ENCODE measurements at places on chromosomes 3 and 15. TPM values are rescaled to one million over a fixed set of nuclear protein-coding genes. Genes with fewer than 3 reads are reported as not detected.
A peak's percentile ranks its signal among the peaks of the same experiment; 100 is the strongest.

The GOLGA6A gene
- total RNA-seq: not detected

DNA sequence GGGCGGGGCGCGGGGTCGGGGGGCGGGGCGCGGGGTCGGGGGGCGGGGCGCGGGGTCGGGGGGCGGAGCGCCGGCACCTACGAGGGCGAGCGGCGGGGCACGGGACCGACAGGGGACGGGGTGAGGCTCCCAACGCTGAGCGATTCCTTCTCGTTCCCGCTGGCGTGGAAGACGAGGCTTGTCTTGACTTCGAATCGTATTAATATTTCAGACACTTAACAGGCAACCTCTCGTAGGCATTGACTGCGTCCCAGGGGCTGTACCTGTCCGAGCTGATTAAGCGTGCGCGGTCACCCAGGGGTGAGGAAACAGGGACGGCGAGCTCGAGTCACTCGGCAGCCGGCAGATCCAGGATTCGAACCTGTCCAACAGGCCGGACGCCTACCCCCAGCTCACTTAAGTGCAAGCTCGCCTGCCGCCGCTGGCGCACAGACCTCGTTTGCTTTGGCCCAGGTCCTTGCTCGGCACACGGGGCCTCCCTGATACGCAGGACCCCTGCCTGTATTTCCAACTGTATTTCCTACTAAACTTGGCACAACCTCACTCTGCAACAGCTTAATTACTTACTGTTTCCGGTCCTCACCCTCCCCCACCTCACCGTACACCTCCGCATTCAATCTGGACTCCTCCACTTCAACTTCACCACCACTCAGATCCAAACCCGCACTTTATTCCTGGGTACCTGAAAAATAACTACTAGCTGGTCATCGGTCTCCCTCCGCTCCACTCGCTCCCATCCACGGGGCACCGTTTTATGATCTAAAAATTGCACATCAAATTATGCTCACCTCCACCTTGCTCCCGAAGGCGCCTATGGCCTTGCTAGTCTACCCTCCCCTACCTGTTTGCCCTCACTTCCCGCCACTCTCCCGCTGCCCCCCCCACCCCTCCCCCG, 722 bp upstream of the ZXDC start:
- DNase-seq: peak; percentile 50

The HRG gene
- not detected for total RNA-seq

DNA sequence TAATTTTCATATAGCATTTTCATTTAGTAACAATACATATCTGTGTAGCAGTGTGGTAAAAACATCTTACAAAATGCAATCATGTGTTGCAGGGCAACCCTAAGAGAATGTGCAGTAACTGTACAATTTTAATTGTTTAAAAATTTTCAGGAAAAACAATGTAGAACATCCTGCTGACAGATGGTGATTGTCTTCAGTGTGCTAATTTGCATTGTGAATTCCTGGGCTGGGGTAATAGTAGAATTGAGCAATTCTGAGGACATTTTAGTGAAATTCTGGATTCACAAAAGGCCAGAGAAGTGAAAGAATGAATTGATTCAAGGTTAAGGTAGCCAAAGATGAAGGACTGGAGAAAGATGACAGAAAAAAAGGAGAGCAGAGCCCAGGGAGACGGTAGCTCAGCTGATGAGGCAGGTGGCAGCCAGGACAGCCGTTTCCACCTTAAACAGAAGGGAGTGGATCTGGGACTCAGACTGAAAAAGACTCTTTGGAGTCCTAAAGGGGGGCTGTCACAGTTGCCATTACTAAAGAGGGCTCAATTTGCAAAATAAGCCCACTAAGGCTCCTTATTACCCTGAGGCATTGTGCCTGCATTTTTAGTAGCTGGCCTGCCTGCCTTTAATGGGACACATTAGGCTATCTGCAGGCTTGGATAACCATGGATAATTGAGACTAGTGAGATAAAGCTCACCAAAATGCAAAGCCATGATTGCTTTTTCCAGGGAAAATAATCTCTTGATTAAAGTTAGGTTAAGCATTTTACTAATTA, 8.6 kb downstream of the MAP3K13 start:
- no peak for DNase-seq

GRCh38 chr3:52237657-52238172, 1.2 kb downstream of the TWF2 start:
- DNase-seq: no peak
